Osteoblast (primary cell): ENCODE measurements at places on chromosomes 16 and 17.

GRCh38 chr17:58684003-58684402 is 7.8 kb downstream of the TEX14 start:
- no peak for DNase-seq

GRCh38 chr17:39306509-39307212 is 80.9 kb upstream of the STAC2 start:
- peak; percentile 92 for DNase-seq

- DNase-seq: no peak
Measured at GRCh38 chr17:8938933-8939332, 26.6 kb downstream of the PIK3R5 start.

DNA sequence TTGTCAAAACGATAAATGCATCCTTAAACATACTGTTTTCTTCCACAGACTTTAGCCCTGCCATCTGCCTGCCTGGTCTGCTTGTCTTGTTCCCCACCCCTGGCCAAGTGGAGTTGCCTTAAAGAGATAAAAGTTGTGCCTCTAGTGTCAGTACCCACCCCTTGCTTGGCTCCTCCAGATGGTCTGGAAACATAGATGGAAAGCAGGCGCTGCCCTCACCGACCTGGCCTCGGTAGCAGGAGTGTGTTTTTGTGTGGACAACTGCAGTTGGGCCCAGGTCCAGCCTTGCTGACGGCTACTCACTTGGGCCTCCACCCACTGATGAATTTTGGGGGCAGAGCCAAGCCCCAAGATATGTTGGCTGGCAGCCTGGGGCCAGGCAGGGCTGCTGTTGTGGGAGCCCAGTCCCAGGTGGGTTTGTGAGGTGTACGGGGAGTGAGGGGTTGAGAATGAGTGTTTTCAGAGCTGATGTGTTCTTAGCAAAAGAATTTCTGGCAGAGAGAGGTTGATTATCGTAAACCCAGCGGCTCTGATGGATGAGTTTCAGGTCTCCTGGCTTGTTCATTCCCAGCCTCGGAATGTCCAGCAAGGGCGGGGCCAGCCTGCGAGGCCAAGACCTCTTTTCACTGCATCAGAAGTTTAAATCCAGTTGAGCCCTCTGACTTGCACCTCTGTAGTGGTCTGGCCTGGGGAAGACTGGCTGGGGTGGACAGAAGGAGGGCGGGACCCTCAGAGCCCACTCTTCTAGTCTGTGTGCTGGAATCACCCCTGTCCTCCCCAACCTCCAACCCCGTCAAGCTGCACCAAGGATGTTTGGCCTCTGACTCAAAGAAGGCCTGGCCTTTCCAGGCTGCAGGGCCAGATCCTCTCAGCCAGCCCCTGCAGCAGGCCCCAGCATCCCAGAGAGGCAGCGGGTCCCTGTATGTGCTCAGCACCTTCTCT is 179.7 kb downstream of the RAB11FIP4 start:
- peak; percentile 97 for DNase-seq

DNA sequence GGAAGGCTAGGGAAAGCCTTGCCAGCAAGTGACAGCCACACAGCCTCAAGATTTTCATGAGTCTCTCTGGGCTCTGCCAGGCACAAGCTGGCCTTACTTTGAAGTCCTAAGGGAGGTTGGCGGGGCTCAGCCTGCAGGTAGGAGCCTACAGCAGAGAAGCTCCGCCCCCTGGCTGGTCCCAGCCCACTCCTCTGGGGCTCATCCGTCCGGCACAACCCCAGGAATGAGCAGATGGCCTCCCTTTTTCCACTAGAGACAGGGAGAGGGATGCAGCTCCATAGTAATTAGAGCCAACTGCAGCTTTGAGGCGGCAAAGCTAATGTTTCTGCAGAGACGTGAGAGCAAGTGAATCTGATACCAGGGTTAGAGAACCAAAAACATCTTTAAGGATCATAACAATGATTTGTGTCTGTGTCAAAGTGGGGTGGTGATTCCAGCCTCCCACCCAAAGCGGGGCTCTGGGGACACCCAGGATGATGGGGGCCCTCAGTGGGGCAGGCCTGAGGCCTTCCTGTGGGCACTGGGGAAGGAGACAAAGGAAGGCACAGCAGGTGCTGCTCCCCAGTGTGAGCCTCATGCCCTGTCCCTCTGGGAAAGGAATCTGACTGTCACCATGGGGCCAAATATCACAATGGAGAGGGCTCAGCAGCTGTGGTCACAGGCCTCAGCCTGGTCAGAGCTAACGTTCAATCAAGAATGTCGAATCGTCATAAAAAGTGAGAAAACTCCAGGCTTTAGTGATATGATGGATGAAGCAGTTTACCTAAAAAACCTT is 61.5 kb downstream of the RBFOX3 start:
- DNase-seq: peak; percentile 3

DNA sequence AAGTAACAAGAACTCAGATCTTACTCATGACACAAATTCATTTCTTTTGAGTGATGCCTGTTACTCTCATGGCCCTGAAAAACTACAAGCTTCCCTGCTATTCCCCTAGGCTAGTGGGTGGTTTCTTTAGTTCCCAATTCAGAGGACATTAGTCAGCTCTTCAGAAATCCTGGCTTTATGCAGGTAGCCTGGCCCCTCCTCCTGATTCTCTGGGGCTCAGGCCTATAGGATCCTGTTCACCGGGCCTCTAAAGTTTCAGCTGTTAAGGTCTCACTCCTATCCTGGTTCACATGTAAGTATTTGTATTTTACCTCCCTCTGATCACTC is 87.3 kb upstream of the IRX5 start:
- DNase-seq: no peak

- no peak for DNase-seq
Measured at GRCh38 chr16:57153841-57154240, 32.0 kb downstream of the PSME3IP1 start.

GRCh38 chr16:1762879-1763520 is 8.3 kb downstream of the NME3 start:
- no peak for DNase-seq

GRCh38 chr17:74795327-74796020 is 19.3 kb upstream of the NAT9 start:
- no peak for DNase-seq

DNA sequence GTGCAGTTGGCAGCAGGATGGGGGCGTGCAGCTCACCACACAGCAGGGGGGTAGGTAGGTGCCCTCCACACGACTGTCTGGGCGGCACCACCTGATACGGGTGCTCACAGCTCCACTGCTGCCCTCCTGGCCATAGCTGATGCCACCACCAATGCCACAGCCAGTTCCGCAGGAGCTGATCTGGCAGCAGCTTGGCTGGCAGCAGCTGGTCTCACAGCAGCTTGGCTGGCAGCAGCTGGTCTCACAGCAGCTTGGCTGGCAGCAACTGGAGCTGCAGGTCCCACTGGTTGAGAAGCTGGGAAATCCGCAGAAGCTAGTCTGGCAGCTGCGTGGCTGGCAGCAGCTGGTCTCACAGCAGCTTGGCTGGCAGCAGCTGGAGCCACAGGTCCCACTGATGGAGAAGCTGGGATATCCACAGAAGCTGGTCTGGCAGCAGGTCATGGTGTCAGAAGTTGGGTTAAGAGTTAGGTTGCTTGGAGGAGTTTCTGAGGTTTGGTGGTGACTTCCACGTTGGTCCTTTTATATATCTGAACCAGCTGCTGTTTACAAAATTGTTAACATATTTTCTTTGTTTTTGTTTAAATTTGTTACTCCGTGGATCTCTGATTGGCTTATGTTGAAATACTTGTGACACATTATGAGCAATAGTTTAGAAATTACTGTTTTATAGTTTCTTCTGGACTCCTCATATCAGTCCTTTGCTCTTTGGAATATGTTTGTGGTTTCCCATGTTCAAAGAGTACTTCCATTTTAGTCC is at the start of gene KRTAP1-5:
KRTAP1-5 (minus strand) TSS at position 494 of the 757 bp plus-strand sequence; CDS start at position 441, 53 bp downstream.
- peak; percentile 89 for DNase-seq

DNA sequence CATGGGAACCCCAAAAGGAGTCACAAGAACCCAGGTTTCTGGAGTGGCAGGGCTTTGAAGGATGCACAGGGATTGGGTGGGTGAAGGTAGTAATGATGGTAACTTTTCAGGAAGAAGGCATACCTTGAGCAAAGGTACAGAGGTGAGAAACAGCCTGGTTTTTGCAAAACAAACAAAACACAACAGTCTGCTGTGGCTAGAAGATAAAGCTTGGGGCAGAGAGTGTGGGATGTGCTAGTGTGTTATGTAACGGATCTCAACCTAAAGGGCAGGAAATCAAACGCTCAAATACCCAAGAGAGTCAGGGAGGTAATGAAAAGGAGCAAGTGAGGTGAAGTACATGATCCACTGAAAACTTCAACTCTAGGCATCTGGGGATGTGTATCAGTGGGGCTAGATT is 4.6 kb downstream of the PTGES3L start:
- peak; percentile 47 for DNase-seq

DNA sequence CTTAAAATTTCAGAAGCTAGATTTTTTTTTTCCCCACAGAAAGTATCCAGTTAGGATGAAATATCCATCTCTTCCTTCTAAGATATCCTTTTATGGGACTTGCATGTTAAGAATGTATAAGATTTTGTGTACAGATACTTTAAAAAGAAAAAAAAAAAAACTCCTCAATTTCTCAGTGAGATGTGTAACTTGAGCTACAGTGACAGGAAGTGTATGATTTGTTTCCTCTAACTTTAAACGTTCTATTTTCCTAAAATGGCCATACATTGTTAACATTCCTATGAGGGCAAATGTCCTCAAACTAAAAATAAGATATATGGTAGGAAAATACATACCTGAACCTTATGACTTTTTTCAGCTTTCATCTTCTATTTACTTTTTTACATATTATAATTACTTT is 8.9 kb downstream of the FBXO47 start:
- DNase-seq: no peak

- peak; percentile 95 for DNase-seq
Measured at GRCh38 chr16:66549284-66550131, at the start of gene TK2. Gene TK2 (minus strand): TSS chr16:66550122. CDS start chr16:66550061, 61 bp downstream.

- peak; percentile 93 for DNase-seq
Measured at GRCh38 chr17:18257268-18257981, 1.1 kb downstream of the FLII start.

DNA sequence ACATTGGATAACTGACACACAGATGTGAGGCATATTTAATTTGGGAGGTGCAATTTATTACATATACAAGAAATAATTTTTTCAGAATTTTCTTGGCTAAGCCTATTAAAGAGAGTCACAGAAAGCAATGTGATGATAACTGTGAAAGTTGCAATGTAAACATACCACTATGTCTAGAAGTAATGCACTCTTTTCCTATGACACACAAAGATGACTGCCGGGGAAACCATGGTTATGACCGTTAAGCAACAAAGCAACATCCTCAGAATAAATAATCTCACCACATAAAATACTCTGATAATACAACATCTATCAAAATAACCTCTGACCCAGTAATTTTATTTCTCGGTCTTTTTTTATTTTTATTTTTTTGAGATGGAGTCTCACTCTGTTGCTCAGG is 10.5 kb upstream of the QRICH2 start:
- DNase-seq: no peak
